Caudate nucleus (tissue), 63 donors: ENCODE measurements at places on chromosomes 11 and 22.

DNA sequence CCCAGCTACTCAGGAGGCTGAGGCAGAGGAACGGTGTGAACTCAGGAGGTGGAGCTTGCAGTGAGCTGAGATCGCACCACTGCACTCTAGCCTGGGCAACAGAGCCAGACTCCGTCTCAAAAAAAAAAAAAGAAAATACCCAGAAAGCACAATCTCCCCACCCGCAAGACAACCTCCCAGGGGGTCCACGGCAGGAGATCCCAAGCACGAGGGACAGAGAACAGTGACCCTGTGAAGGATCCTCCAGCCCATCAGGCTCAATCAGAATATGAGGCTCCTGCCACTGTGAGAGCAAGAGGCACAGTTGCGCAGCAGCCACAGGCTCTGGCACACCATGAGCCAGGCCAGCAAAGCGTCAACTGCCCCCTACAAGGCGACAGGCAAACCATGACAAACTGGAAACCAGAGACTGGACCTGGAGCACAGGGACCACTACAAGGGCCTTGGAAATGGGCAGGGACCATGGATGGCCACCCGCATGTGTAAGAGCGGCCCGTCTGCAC, 164.8 kb upstream of the GRK3 start:
- DNase-seq, result no peak

- no peak for DNase-seq
Observed at GRCh38 chr22:30222321-30222720, 24.2 kb downstream of the LIF start.

DNA sequence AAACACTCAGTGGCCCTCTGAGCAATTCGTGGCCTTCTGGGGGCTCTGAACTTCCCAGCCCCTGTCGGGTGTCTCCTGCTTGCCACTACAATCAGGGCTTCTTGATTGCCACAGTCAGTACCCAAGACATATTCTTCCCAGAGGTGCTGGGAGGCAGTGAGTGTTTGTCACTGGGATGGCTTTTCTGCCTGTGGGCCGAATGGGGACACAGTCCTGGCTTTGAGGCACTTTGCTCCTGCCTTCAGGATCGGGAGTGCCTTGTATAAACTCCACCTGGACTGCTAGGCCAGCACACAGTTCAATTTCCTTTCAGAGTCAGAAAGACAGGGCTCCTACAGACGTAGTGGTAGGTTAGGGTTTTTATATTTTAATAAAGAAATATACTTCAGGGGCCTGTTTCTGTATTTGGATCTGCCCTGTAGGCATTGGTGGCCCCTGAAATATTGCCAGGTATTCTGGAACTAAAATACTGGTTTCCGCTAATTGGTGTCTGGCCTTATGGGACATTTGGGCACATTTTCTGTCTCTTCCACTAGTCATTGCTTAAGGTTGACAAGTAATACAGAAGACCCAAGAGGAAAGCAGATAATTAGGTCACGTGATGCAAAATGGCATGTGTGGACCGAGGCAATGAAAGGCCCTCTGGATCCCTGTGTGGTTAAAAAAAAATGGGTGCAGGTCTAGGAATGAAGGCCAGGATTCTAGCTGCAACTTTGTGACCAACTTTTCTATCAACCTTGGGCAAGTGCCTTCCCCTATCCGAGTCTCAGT, 98.4 kb upstream of the NARS2 start:
- no peak for DNase-seq

- DNase-seq, result no peak
Observed at GRCh38 chr11:1763336-1763795, 361 bp downstream of the CTSD start.

GRCh38 chr11:33065445-33066178, 26.2 kb downstream of the TCP11L1 start:
- peak; percentile 24 for DNase-seq

DNA sequence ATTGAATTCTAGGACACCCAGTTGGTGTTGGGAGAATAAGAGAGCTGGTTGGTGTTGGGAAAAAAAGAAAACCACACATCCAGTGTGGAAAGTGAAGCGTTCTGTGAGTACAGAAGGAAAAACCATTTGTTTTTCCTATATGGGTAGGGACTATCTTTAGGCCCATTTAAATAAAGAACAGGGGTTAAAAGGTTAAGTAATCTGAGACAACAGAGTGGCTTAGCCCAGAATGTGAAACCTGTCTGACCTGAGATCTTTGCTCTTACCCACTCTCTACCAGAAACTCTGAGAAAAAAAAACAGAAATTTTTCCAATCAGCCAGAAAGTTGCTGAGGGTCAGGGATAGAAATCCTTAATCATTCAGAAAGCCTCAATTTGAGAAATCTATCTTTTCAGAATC, 59.8 kb upstream of the LRRC55 start:
- DNase-seq, result no peak

DNA sequence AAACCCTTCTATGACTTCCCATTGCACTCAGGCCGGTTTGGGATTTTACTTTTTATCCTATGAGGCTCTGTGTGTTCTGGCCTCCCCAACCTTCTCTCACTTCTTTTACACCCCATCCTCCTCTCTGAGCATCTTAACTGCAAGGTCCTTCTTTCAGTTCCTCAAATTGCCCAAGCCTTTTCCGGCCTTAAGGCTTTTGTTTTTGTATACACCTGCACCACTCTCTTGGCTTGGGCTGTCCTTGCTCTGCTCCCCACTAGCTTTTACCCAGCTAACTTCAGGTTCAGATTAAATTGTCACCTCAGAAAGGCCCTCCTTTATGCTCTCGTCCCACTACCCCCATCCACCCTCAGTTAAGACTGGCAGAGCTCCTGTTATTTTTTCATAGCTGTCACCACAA, 55.5 kb downstream of the FAM83F start:
- DNase-seq, result no peak

DNA sequence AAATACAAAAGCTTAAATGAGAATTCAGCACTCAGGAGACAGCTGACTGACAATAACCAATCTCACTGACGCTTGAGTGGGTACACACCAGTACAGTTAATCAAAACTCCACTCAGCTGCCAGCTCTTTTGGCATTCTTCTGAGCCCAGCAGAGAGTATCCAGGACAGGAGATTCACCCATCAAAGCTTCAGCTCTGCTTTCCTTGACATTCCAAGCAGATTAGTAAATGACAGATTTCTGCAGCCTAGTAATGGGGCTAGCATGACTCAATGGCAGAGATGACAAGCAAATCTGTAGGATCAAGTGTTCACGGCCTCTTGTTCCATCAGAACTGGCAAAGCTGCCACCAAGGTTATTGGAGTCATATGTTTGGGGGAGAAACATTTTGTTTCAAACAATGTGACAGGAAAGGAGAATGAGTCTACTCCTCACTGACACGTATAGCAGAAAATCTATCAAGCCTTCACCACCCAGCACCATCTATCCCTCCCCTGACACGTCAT, 420.0 kb downstream of the DYNC2H1 start:
- DNase-seq, result no peak

- DNase-seq, result no peak
Observed at GRCh38 chr22:26546282-26546681, 34.0 kb upstream of the TFIP11 start.

DNA sequence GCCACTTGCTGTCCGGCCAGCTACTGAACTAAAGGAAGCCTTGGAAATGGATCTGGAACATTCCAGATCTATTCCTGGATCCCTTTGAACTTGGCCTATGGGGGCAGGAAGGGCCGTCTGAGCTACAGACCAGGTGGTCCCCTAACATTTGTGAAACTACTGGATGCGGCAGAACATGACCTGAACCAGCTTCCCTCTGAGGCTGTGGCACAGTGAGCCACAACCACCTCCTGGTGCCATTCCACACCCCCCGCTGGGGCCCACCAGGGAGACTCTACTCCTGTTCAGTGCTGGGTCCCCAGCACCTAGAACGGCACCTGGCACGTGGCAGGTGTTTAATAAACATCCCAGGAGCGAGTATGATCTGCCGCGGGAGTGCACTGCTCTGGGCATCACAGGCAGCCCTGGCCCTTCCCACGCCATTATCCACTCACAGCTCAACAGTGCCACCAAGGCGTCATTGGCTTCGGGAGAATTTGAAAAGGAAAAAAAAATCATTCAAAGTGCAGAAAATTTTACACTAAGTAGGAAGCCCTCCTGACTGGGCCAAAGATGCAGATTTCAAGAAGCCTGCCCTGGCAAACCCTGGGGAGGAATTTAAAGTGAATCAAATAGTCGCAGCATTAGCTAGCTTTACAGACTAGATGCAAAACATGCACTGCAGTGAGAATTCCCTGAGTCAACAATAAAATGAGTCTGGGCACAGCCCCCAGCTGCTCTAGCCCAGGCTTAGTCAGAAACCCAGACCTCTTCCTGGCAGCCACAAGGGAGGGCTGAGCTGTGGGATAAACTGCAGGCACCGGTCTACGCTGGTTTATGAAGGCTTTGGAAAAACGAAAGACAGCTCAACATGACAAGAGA, 14.3 kb upstream of the EFCAB6 start:
- no peak for DNase-seq

- no peak for DNase-seq
Observed at GRCh38 chr22:49360746-49361145, 466.9 kb downstream of the BRD1 start.

- no peak for DNase-seq
Observed at GRCh38 chr22:37371491-37371890, 55.8 kb downstream of the ELFN2 start.

DNA sequence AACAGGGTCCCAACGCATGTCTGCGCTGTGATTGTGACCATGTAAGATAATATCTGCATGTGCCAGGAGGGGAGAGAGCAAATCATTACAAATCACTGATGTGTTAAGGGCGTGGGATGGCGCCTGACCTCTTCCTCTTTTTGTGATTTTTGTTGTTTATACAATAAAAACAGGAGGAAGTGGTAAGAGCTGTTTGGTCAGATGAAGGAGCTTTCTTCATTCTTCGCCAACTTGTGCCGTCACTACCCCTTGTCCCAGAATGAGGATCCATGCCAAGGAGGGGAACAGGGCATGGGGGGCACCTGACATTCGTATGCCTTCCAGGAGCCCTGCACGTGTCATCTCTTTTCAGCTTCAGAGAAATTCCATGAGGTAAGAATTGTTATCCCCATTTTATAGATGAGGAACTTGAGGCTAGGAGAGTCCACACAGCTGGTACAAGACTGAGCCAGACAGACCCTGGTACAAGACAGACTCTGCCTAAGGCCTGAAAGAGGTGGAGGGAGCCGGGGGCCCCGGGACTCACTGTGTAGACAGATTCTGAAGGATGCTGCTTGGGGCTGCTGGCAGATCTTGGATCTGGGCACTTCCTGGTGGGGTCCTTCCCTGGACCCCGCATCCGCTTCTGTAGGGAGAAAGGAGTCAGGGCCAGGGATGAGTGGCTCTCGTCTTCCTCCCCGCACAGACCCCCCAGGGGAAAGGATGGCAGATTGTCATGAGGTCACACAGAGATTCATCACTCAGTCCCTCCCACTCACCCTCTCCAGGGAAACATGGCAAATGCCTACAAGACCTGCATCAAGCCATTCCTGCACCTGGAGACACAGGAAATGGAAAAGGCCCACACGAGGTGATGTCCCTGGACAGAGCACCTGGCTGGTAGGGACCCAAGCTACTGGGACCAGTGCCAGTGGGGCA, 34.6 kb downstream of the NFAM1 start:
- DNase-seq, result no peak

- DNase-seq, result no peak
Observed at GRCh38 chr11:35682230-35683173, 19.9 kb downstream of the TRIM44 start.

GRCh38 chr11:36394926-36395325, 98.8 kb downstream of the PRR5L start:
- DNase-seq, result no peak
